Osteocyte (in vitro differentiated cells): ENCODE measurements at places on chromosomes 2 and 18. TPM values are rescaled to one million over a fixed set of nuclear protein-coding genes. Genes with fewer than 3 reads are reported as not detected.

The MC4R gene
- total RNA-seq, result not detected in 2 replicates

DNA sequence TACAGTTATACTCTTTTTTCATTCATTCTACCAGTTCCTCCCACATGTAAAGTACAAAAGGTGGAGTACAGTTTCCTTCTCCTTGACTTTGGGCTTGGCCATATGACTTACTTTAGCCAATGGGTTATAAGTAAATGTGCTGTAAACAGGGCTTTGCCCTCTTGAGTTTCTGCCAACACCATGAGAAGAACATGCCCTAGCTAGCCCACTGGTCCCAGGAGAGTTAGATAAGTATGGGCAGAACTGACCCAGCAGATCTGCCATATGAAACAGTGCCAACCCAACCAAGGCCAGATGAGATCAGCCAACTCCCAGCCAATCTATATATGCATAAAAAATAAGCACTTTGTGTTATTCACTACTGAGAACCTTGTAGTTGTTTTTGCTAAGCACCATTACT is 25.5 kb downstream of the ZC3H8 start:
- no peak overlapping the region for H3K27ac ChIP-seq
- DNase-seq, result no peak
- H3K36me3 ChIP-seq, result peaks cover 21% of the 10 kb centered on the region
- H3K4me1 ChIP-seq, result peaks cover 10% of the 10 kb centered on the region
- no peak overlapping the region for H3K4me3 ChIP-seq
- H3K27me3 ChIP-seq, result no peaks in the 10 kb centered on the region

- peak overlapping the region; percentile 47 for H3K4me3 ChIP-seq
- peak overlapping the region; percentile 66 for H3K27ac ChIP-seq
- no peaks in the 10 kb centered on the region for H3K27me3 ChIP-seq
- H3K4me1 ChIP-seq, result peaks cover 16% of the 10 kb centered on the region
Measured at GRCh38 chr2:207473049-207473930, 56.5 kb upstream of the CREB1 start.

GRCh38 chr2:60095202-60095815 is 458.1 kb downstream of the BCL11A start:
- no peak overlapping the region for H3K27ac ChIP-seq
- no peak for DNase-seq
- no peak overlapping the region for H3K4me3 ChIP-seq
- no peaks in the 10 kb centered on the region for H3K4me1 ChIP-seq

The TWIST2 gene
- 6.0 and 6.3 TPM in 2 replicates for total RNA-seq

DNA sequence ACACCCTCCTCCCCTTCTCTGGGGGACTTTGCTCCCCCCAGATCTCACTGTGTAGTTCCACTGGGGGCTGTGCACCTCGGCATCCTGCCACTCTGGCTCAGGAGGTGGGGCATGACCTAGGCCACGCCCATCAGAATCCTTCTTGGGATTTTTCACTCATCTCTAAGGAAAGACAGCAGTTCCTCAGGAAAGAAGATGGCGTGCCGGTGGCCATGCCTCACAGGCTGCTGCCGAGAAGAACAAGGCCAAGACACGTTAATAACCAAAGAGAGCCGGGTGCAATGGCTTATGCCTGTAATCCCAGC is 3.2 kb downstream of the NMUR1 start:
- peaks cover 18% of the 10 kb centered on the region for H3K27me3 ChIP-seq
- peaks cover 15% of the 10 kb centered on the region for H3K4me1 ChIP-seq
- H3K36me3 ChIP-seq, result no peaks in the 10 kb centered on the region
- H3K4me3 ChIP-seq, result no peak overlapping the region
- no peak for DNase-seq

The AQP12A gene
- total RNA-seq, result not detected in 2 replicates

- no peak overlapping the region for H3K4me3 ChIP-seq
- peaks cover 4% of the 10 kb centered on the region for H3K4me1 ChIP-seq
- DNase-seq, result no peak
- no peaks in the 10 kb centered on the region for H3K36me3 ChIP-seq
- peaks cover 3% of the 10 kb centered on the region for H3K27me3 ChIP-seq
Measured at GRCh38 chr2:225274751-225275150, 124.8 kb upstream of the NYAP2 start.

DNA sequence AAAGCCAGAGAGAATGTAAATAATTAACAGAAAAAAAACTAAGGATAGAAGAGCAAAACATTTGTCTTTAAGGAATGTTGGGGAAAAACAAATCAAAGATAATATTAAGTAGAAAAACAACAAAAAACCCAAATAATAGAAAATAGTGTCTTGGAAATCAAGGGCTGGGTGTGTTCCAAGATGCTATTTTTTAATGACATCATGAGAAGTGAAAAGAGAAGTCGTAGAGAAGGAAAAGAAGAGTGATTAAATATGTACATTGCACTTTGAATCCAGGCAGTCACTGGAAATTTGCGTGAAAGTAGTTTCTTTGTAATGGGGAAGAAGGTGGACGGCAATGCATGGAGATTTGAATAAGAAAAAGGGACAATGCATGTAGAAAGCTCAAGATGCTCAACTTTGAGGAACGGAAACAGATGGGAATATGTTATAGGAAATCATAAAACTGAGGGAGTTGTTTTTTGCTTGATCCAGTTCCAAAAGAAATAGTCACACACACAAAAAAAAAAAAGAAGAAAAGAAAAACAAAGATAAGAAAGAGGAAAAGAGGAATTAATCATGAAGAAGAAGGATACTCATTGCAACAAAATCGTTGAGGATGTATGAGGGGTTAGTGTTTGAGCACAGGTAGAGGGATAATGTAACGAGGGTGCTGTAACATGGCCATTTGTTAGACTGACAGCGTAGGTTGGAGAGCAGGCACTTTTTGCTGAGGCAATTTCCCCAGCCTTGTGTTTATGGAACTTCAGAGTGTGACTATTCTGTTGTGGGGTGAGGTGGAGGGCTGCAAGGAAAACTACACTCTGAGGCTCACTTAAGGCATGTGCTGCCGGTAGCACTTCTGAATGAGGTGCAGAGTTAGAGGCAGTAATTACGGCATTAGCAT is 184.1 kb downstream of the CALCRL start:
- no peaks in the 10 kb centered on the region for H3K36me3 ChIP-seq
- no peak for DNase-seq
- no peaks in the 10 kb centered on the region for H3K4me1 ChIP-seq

GRCh38 chr18:35407871-35408481 is 30.8 kb upstream of the ZNF396 start:
- no peak for DNase-seq
- peaks cover 25% of the 10 kb centered on the region for H3K4me1 ChIP-seq
- H3K36me3 ChIP-seq, result no peaks in the 10 kb centered on the region
- peak overlapping the region; percentile 29 for H3K27ac ChIP-seq
- no peaks in the 10 kb centered on the region for H3K27me3 ChIP-seq
- H3K4me3 ChIP-seq, result no peak overlapping the region

- peaks cover 3% of the 10 kb centered on the region for H3K36me3 ChIP-seq
- H3K4me3 ChIP-seq, result peak overlapping the region; percentile 84
- H3K27ac ChIP-seq, result no peak overlapping the region
- DNase-seq, result no peak
- peaks cover 29% of the 10 kb centered on the region for H3K4me1 ChIP-seq
Measured at GRCh38 chr2:197707316-197708213, 2.4 kb downstream of the MARS2 start.

- H3K36me3 ChIP-seq, result peaks cover 32% of the 10 kb centered on the region
- peak overlapping the region; percentile 27 for H3K27ac ChIP-seq
- peaks cover 53% of the 10 kb centered on the region for H3K4me1 ChIP-seq
- no peaks in the 10 kb centered on the region for H3K27me3 ChIP-seq
- no peak overlapping the region for H3K4me3 ChIP-seq
Measured at GRCh38 chr2:159716857-159717256, 4.6 kb downstream of the MARCHF7 start.

DNA sequence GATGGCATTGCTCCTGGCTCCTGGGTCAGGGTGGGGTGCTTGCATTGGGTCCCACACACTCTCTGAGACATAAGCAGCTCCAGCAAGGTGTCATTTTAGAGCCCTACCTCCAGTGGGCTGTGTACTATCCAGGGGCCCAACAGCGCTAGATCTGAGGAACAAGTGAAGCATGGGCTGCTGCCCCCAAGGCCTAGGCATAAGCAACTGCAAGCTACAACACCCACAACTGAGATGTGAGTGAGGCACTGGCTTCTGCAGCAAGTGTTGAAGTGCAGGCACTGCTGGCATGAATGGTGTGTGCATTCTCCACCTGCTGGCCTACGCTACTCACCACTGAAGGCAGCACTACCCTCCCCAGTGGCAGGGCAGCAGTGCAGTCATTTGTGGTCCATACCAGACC is 81.0 kb upstream of the STK39 start:
- no peaks in the 10 kb centered on the region for H3K4me1 ChIP-seq
- H3K4me3 ChIP-seq, result no peak overlapping the region
- H3K27ac ChIP-seq, result no peak overlapping the region
- DNase-seq, result no peak
- H3K27me3 ChIP-seq, result peaks cover 4% of the 10 kb centered on the region

DNA sequence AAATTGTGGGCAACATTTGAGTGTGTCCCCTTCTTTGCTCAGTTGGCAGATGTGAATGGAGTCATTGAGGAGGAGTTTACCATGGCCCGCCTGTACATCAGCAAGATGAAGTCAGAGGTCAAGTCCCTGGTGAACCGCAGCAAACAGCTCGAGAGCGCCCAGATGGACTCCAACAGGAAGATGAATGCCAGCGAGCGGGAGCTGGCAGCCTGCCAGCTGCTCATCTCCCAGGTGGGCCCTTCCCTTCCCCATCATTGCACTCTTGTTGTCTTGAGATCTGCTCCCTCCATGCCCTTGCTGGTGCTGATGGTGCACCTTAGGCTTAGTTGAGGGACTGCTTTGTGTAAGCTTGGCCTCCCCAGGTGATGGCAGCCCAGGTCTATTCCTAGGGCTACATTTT is 47.5 kb upstream of the LYPD6B start:
- no peak overlapping the region for H3K4me3 ChIP-seq
- H3K27me3 ChIP-seq, result no peaks in the 10 kb centered on the region
- no peak overlapping the region for H3K27ac ChIP-seq
- H3K36me3 ChIP-seq, result no peaks in the 10 kb centered on the region

GRCh38 chr18:31516437-31516836 is 18.5 kb downstream of the DSG2 start:
- no peaks in the 10 kb centered on the region for H3K27me3 ChIP-seq
- DNase-seq, result no peak
- H3K27ac ChIP-seq, result no peak overlapping the region
- peaks cover 3% of the 10 kb centered on the region for H3K36me3 ChIP-seq
- H3K4me1 ChIP-seq, result peaks cover 24% of the 10 kb centered on the region

The CPS1 gene
- 17.9 and 22.3 TPM in 2 replicates for total RNA-seq
